NCI-H1694 (cell line): ENCODE measurements at places on chromosomes 3 and 15.

DNA sequence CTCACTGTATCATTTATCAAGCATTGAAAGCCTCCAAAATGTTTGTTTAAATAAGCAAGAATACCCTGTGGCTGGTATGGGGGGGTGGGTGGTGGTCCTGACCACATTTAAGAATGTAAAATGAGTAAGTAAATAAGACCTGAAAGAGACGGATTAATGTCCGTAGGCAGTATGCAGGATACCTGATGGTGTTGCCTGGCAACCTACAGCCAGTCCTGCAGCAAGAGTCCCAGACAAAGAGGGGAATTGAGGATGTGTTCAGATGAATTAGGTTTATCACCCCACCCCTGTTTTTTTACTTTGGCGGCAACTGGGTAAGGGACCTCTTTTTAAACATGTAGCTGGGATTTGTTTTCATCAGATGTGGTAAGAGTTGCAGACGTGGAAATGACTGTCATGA lies 99.8 kb upstream of the BFSP2 start:
- DNase-seq, result no peak

- DNase-seq, result no peak
Observed at GRCh38 chr15:92819278-92820235, 80.6 kb upstream of the CHD2 start.

DNA sequence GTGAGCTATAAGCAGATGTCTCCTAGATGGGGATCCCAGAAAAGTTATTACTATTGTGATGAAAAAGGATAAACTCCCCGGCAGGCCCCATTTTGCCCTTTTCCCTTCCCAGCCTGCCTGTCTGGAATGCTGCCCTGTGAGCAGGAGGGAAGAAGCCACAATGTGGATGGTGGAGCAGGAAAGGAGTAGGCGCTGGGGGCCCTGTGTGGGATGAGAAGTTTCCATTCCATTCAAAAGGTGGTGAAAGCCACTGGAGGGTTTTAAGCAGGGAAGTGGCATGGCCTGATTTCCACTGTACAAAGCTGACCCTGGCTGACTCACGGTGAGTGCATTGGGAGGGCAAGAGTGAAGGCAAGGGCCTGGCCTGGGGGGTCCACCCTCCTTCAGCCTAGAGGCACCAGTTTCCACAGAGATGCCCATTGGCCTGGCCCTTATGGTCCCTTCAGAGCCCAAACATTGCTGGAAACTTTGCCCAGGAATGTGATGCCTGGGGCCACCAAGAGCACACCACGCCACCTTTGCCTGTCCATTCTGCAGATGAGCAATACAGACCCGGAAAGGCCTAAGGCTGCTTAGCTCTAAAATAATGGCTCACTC lies 206.9 kb downstream of the RPLP1 start:
- DNase-seq, result no peak

DNA sequence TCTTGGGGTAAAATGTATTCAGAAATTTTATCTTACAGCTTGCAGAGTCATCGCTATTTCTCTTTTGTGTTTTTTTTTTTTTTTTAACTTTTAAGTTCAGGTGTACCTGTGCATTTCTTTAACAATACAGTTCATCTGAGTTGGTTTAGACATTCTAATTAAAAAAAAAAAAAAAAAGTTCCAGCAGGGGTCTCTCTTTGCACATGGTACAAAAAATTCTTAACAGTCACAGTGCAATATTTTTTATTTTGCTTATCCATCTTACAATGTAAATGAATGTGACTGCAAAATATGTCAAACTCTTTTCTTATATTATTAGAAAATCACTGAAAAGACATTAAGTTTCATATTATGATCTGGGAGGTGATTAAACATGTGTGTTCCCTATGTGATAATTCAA lies 47.5 kb upstream of the SLC9A9 start:
- DNase-seq, result peak; percentile 38

DNA sequence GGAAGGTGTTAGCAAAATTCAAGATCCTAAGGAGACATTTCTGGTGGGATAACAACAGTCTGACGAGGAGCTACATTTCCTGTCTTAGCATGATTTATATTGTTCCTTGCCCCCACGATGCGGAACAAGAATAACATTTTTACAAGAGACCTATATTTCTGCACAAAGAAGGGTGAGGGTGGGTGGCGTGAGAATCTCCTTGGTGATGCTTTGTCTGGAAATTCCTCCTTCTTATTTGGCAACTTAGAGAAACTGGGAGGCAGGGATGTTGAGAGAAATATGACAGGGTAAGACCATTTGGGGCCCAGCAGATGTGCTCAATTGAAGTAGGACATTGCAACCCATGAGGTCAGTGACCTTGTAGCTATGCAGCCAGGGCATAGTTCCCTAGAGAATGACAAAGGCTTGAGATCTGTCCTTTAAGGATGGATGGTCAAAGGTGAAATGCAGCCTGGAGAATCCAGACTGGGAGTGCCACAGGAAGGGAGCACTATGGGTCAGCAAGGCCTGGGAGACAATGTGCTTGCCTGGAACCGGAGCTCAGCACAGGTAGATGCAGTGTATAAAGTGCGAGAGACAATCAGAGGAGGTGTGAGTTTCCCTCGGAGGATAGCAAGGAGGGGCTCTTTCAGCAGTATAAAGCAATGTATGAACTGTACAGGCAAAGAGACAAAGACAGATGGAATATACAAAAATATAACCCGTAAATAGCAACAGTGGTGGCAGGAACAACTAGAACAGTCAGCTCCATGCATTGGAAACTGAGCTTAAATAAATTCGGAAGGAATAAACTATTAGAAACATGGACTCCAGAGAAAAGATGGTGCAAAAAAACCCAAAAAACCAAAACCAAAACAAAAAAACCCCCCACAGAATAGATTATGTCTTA lies 317.6 kb upstream of the TBL1XR1 start:
- no peak for DNase-seq

GRCh38 chr3:31389939-31390338 lies 142.8 kb upstream of the STT3B start:
- DNase-seq, result no peak

GRCh38 chr3:193346259-193346658 lies 32.3 kb downstream of the ATP13A5 start:
- DNase-seq, result no peak

DNA sequence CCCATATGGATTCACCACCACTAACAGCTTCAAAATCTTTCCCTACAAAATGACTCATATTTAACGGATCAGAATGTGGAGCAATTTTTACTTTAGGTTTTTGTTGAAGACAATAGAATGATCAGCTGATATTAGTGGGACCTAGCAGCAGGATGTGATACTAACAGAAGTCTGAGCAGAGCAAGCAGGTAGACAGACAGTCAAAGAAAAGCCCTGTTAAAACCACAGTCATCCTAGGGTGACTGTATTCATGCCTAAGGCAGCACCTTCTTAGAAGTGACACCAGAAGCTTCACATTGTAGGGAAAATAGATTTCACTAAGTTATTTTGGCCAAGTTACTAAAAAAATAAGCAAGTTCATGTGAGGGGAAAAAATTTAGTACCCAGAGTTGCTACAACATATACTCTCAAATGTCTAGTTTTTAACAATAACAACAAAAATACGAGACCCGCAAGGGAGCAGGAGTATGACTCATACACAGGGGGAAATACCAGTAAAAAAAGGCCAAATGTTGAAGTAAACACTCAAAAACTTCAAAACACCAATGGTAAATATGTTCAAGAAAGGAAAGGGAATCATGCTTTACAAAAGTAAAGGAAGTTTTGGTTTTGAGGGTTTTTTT lies 590.9 kb downstream of the EPHA3 start:
- no peak for DNase-seq

DNA sequence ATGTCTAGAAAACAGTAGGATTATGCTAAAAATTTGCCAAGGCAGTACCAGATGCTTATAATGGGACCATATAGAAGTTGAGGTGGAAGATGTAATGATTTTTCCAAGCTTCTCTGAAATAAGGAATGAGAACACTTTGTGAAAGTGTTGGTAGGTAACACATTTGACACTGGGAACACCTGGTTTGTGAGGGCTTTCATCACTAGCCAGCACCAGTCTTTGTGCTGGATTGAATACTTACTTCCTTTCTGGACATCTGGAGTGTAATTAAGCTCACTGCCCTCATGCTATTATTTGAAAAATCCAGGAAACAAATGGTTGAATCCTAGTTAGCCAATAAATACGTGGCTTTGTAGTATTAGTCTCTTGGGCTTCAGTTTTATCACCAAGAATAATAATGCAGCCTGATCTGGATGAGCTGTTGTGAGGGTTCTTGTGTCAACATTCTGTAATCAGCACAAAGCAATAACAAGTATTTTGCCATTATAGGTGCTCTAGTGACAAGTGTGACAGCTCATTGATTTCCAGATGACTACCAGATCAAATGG lies 12.9 kb downstream of the CCDC80 start:
- no peak for DNase-seq

GRCh38 chr3:69144631-69145245 lies 22.3 kb upstream of the LMOD3 start:
- no peak for DNase-seq

DNA sequence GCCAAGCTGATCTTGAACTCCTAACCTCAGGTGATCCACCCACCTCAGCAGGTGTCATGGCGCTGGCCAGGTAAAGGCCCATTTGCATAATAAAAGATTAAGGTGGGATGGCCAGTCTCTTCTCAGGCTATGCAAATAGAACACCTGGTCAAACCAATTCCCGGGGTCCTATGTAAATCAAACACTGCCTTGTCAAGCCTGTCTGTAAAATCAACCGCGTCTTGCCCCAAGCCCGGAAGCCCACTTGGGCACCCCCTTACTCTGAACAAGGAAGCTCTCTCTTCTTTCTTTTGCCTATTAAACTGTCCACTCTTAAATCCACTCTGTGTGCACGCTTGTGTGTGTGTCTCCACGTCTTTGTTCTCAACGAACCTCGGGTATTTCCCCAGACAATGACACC lies 13.0 kb upstream of the POC1A start:
- DNase-seq, result no peak

- DNase-seq, result no peak
Observed at GRCh38 chr3:194907811-194908210, 222.1 kb downstream of the FAM43A start.

DNA sequence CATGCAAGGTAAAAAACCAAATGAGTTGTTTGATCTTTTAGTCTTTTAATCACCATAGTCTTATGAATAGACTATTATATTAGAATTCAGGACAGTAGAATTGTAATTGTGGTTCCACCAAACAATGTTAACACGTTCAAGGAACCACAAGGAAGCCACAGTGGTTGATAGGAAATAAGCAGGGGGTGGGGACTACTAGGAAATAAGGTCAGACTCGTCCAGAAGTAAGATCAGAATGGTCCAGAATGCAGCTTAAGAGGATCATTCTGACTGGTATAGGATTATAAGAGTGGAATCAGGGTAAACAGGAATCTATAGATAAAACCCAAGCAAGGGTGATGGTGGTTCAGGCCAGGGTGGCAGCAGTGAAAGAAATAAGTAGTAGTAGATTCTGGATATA lies 7.5 kb downstream of the MYNN start:
- no peak for DNase-seq

DNA sequence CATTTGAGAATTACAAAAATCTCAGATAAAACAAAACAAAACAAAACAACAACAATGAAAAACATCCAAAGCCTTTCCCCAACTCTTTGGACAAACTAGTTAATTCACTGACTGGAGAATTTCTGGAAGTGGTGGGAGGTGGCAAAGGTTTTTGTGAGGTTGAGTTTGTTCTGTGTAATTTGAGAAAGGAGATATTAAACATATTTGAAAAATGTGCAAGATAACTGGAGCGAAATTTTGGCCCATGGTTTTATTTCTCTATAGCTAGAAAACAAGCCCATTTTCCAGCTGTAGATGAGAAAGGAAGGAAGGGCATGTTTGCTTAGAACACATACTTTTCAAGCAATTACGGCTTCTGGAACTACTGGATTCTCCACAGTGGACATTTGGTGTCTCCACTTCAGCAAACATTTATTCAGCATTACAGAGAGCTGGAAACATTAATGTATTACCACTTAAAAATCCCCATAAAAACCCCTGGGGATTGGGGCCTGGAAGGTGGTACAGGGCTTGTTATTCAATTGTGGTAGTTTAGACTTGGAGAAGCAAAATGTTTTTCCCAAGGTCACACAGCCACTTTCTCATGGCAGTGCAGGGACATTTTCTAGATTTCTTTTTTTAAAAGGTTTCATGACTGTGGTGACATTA lies 135.8 kb downstream of the THSD4 start:
- no peak for DNase-seq
